ENCODE measurements at places on chromosomes 2 and 18.

DNA sequence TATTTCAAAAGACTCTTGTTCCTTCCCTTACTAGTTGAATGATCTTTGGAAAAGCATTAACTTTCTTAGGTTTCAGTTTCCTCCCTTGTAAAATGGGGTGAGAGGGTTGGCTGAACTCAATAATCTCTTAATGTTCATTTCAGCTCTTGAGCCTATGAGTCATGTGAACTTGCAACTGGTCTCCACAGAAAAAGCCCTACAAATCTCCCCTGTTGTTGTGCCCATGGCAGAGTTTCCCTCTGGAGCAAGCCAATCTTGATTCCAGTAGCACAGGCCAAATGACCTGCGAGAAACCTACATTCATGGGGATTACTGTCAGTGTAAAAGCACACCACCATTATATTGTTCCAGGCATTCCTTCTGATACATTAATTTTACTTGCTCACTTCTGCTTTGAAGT, 388.9 kb downstream of the ALK start:
- no peak for DNase-seq

- no peak for DNase-seq
Observed at GRCh38 chr2:233407771-233408181, 53.5 kb downstream of the DGKD start.

DNA sequence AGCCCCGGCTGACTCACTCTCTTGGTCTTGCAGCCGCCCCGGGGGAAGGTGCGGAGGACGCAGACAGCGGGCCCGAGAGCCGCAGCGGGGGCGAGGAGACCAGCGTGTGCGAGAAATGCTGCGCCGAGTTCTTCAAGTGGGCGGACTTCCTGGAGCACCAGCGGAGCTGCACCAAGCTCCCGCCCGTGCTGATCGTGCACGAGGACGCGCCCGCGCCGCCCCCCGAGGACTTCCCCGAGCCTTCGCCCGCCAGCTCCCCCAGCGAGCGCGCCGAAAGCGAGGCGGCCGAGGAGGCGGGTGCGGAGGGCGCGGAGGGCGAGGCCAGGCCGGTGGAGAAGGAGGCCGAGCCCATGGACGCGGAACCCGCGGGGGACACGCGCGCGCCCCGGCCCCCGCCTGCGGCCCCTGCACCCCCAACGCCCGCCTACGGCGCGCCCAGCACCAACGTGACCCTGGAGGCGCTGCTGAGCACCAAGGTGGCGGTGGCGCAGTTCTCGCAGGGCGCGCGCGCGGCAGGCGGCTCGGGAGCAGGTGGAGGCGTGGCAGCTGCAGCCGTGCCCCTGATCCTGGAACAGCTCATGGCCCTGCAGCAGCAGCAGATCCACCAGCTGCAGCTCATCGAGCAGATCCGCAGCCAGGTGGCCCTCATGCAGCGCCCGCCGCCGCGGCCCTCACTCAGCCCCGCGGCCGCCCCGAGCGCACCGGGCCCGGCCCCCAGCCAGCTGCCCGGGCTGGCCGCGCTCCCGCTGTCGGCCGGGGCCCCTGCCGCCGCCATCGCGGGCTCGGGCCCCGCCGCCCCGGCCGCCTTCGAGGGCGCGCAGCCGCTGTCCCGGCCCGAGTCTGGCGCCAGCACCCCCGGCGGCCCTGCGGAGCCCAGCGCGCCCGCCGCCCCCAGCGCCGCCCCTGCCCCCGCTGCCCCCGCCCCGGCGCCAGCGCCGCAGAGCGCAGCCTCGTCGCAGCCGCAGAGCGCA, 12.7 kb downstream of the SALL3 start:
- DNase-seq, result no peak

- no peak for DNase-seq
Observed at GRCh38 chr2:133458280-133458679, 110.0 kb downstream of the NCKAP5 start.

DNA sequence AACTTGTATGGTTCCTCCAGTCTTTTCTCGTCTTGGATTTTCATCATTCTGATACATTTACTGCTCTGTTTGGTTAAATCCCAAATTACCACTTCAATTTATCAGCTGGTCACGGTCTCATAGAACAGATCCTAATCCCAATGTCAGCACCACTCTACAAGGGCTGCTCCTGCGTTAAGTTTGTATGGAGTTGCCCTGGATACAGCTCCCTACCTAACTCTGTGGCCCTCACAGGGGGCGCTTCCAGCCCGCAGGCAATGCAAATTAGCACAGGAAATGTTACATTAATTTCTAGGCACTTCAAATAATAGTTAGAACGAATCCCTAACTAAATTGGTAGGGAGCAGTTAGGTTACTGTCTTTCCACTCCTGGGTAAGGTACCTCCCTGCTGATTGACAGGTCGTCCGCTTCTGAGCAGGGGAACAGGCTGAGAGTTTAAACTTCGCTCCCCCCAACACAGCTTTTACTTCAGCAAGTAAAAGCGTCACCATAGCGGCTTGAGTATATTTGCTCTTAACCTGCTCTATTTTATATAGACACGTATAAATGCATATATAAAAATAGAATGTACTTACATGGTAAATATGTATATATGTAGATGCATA, 238.5 kb upstream of the FANCL start:
- DNase-seq, result no peak

- DNase-seq, result no peak
Observed at GRCh38 chr2:21234464-21235120, 110.8 kb downstream of the TDRD15 start.
